Activated CD4-positive, alpha-beta memory T cell treated with anti-CD3 and anti-CD28 coated beads for 36 hours (primary cell): ENCODE measurements at places on chromosomes 7 and 10.

GRCh38 chr10:126654579-126654978 lies 15.9 kb downstream of the C10orf90 start:
- DNase-seq: no peak

- DNase-seq: no peak
Observed at GRCh38 chr10:3248526-3249306, 76.1 kb upstream of the PITRM1 start.

DNA sequence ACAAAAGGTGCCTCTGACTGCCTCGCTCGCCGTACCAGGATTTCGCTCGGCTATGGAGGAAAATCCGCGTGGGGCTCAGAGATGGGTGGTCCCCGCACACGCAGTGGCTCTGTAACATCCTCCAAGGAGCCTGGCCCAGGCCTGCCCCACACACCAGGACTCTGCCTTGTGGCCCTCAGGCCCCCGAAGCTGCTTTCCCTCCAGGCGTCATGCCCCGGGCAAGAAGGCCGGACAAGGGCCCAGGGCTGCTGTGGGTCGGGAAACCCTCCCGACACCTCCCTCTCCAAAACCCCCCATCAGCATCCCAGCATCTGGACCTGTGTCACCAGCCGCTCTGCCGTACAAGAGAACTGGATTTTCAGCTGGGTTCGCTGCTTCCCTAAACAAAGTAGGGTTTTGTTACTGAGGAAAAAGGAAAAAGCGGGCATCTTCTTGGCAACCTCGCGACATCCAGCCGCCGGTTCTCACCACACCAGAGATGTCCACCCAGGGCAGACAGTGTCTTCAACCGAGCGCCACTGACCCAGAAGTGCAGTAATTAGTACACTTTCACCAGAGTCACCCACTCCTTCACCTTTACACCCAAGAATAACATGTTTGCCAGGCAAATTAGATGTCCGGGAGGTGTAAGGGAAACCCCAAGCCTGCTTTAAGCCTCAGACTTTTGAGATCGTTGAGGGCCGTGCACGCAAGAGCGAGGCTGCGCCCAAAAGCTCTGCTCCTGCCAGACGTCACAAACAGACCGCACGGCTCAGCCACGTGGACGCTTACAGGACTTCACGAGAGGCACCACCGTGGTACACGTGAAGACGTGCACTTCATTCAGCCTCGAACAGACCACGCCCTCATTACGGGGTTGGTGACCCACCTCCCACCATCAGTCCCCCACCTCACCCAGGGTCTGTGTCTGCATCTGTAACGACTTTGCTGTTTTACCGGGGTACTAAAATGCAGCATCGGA lies 62.2 kb downstream of the DIP2C start:
- no peak for DNase-seq

GRCh38 chr7:24991353-24991752 lies 11.4 kb upstream of the OSBPL3 start:
- no peak for DNase-seq

DNA sequence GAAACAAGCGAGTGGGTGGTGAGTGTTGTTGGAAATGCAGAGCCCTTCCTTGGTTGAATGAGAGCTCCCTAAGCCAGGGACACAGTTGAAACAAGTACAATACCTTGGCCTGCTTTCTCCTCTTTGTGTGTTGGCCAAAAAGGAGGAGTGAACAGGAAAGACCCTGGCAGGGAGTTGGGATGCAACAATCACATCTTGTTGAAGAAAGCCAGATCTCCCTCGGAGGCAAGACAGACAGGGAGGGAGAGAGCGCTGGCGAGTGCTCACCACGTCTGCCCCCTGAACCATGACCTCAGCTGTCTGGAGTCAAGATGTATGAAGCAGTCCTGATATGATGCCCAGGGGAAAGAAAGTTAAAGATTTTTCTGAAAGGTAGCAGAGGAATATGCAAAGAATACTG lies 66.8 kb downstream of the ADAM12 start:
- DNase-seq: no peak

- DNase-seq: no peak
Observed at GRCh38 chr7:101347477-101347876, 15.2 kb upstream of the COL26A1 start.

GRCh38 chr7:115634633-115635032 lies 395.9 kb downstream of the TFEC start:
- no peak for DNase-seq

GRCh38 chr7:40024048-40024447 lies 74.0 kb downstream of the CDK13 start:
- no peak for DNase-seq

DNA sequence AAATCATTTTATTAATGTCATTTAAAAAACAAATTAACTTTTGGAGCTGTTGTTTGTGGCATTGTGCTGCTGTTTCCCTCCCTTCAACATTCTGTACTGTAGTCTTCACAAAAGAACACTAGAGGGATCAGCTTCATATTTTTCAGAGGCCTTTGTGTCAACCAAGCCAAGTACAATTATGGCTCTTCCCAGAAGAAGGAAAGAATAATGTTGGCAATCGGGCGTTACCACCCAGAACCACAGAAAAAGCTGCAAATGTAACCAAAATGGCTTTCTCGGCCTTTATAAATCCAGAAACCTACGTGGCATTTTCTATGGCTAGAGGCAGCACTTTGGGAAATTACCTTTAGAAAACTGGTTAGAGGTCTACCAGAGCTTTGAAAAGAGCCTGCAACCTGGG lies 98.8 kb upstream of the COL1A2 start:
- no peak for DNase-seq

DNA sequence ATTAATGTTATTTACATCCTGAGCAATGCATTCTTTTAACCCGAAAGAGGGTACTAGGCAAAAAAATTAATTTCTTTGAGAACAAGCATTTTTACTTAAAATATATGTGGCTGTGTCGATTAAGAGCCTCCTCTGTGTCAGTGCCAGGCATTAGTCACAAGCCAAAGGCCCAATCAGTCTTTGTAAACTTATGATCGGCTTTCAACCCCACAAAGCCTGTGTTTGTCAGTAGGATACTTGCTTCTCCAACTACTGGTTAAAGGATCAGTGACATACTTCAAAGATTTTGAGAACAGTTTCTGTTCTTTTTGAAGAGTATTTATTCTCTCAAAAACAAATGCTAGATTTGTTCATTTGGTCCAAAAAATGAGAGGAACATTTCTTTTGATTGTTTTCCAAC lies 159.3 kb downstream of the NRCAM start:
- no peak for DNase-seq

- no peak for DNase-seq
Observed at GRCh38 chr7:37304921-37305320, 143.7 kb downstream of the ELMO1 start.

GRCh38 chr7:1725199-1725690 lies 55.2 kb downstream of the ELFN1 start:
- DNase-seq: no peak

- DNase-seq: no peak
Observed at GRCh38 chr10:101080933-101081931, 19.4 kb downstream of the KAZALD1 start.

DNA sequence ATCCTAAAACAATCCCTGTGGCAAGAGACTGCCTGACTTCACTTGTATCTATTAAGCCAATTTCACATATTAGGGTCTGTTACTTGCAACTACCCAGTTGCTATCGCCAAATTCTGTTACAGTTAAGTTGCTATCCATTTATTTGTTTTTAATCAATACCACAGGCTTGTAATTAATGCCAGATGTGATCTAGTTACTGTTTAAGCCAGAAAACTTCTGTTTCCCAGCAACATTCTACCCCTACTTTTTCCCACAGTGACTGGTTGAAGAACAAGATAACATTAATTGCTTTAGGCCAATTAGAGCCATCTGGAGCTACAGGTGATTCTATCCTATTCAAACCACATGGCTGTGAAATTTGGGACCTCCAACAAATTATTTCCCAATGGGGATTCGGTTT lies 131.3 kb downstream of the ALOX5 start:
- no peak for DNase-seq

DNA sequence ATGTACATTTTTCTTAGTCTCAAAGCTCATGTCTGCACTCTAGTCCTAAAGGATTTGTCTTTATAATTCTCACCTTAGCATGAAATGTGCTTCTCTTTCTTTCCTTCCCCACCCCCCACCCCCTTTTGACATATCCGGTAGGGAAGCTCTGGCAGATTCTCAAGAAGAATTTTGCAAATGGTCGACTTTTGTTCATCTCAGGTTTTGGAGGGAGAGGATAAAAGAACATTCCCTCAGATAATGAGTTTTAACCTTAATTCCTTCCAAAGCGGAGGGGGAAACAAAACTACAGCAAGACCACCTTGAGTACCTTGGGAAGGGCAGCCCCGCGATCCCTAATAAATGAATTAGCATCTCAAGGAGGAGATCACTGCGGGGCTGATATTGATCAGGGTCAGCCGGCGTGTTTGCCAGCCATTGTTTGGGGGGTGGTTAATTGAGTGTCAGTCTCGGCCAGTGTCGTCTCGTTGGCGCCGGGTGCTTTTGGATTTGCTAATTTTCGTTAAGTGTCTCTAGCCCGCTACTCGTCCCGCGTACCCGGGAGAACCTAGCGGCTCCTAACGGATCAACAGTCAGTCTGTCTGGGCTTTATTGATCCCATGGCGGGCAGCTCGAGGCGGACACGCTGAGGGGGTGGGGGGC lies 874 bp upstream of the BAMBI start:
- no peak for DNase-seq

DNA sequence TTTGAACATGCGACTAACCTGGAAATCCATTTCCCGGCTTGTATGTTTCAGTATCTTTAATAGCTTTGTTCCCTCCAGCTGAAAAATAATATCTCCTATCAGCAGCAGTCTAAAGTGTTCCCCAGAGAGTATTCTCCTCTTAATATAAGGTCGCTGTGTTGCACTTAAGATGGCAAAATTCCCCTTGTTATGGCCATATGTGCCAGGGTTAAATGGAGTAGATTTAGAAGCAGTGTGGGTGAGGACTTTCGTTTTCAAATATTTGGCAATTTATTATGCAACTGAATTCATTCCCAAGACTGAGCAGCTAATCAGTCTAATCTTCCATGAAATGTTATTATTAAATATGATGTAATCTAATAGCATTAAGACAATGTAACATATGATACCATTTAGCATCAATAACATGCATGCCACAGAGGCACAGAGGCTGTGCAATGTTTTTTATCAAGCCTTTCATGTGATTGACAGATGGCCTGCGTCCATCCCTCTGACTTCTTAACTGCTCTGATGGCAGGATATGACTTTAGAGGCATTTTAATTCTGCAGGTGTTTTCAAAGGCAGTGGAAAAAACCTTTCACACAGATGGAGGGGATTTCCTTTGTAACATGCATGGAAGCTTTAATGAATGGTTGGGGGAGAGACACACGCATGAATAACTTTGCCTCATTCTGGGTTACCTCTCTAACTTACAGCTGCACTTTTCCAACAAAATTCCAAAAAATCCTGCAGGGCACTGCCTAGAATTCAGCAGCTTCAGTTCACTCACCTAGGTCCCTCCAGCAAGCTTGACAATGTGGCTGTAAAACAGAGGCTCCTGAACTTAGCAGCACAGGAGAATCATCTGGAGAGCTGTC lies 55.1 kb upstream of the ZPBP start:
- DNase-seq: peak; percentile 41

GRCh38 chr7:155207326-155208002 lies 90.2 kb upstream of the INSIG1 start:
- no peak for DNase-seq

- DNase-seq: no peak
Observed at GRCh38 chr7:93921186-93921585, 349 bp upstream of the GNG11 start.

DNA sequence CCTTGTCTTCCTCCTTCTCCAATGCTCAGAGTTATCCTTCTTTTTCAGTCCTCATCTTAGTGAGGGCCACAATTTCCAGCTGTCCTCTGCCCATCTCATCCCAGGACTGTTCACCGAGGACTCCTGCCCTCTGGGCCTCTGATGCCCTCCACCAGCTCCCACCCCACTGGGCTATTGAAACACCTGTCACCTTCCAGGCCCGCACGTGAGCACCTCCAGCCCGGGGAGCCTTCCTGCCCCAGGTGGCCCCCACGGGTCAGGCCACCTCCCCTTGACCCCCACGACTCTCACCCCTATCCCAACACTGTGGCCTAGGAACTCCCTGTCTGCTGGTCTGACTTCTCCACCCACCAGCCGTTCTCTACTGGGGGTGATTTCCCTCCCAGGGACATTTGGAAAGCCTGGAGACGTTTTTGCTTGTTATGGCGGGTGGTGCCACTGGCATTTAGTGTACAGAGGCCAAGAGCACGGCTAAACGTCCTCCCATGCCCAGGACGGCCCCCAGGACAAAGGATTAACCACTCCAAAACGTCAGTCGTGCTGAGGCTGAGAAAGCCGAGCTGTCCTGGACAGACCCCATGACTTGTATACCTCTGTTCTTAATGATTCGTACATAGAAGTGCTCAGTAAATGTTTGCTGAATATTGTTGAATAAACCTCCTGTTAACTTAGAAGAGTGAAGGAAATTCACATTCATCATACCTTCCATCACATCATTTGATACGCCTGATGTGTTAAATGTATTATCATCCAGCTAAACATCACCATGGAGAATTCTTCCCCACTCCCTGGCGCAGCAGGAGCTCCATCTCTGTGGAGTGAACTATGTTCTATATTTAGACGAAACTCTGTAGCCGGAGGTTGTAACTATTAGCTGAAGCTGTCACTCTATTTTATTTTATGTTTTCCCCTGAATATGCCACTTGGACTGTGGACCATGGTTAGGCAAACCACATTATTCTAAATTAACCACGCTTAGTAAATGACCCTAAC lies 270.1 kb upstream of the SHH start:
- DNase-seq: no peak

- DNase-seq: no peak
Observed at GRCh38 chr7:129568240-129568639, 43.3 kb upstream of the NRF1 start.

DNA sequence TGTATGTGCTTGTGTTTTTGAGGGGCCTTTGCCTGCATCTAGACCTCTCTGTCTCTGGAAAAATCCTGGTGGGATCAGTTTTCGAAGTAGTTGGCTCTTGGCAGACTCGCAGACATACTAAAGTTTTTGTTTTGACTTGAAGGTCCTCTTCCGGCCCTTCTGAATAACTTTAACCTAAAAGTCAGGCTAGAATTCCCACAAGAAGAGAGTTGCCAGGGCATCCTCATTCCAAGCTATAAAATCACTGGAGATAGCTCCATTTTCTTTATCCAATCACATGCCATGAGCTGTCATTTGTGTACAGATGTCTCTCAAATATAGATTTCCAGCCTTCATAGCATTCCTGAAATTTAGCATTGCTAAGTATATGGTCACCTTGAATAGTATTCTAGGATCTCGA lies 967.8 kb downstream of the LRMDA start:
- DNase-seq: no peak

DNA sequence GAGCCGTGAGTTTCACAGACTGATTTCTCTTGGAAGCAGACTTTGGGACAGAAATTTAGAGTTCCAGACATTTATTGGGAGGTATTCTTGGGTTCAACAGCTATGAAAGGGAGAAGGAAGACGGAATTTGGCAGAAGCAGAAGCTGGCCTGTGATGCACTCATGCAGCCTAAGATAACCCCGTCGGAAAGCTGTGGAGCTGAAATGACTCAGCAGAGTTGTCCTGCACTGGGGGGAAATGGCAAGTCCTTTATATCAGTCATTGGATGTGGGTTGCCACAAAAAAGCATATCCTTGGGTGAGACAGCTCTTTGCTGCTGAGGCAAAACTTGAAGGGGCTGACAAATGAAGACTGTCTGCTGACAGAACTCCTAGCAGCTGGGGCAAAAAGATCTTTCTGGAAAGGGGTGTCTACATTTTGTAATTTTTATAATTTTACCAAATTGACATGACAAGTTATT lies 11.5 kb upstream of the MICU1 start:
- peak; percentile 67 for DNase-seq
